ENCODE measurements at places on chromosomes 13 and 19.

DNA sequence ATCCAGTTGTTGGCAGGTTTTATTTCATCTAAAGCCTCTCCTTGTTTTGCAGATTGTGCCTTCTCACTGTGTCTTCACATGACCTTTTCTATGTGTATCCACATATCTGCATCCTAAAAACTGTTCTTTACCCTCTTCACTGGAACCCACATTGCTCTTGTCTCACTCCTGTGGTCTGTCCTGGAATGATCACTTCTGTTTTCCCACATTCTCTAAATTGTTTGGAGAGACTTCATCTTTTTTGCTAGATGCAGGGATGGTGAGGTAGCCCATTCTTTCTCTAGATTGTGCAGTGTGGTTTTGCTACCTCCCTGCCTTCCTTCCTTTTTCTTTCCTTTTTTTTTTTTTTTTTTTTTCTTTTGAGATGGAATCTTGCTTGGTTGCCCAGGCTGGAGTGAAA is 608.6 kb upstream of the MIR17HG start:
- DNase-seq = no peak

DNA sequence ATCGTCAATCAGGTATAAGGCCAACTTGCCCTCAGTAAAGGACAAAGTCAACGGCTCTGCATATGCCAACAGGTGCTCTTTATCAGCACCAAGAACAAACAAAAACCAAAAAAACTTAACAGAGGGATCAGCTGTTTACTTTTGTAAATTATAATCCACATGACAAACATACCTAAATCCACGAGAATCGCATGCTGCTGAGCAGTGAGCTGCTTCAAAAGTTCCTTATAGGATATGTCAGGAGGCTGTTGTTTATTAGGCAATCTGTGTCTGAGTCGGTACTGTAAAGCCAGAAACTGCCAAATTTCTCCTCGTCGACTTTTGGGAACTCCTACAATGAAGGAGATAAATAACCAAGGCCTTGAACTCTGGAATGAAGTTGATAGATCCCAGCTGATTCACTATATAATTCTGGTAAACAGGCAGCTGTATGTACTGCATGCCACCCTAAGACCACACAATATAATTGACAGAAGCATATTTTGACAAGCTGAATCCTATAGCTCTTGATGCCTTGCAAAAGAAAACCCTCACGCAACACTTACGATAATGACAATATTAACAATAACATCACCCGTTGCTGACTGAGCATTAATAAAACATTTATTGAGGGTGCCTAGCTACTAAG is 179.8 kb downstream of the TBC1D4 start:
- DNase-seq = no peak

- DNase-seq = peak; percentile 36
These were observed 1.7 kb upstream of the PTGER1 start for GRCh38 chr19:14476673-14477401.

DNA sequence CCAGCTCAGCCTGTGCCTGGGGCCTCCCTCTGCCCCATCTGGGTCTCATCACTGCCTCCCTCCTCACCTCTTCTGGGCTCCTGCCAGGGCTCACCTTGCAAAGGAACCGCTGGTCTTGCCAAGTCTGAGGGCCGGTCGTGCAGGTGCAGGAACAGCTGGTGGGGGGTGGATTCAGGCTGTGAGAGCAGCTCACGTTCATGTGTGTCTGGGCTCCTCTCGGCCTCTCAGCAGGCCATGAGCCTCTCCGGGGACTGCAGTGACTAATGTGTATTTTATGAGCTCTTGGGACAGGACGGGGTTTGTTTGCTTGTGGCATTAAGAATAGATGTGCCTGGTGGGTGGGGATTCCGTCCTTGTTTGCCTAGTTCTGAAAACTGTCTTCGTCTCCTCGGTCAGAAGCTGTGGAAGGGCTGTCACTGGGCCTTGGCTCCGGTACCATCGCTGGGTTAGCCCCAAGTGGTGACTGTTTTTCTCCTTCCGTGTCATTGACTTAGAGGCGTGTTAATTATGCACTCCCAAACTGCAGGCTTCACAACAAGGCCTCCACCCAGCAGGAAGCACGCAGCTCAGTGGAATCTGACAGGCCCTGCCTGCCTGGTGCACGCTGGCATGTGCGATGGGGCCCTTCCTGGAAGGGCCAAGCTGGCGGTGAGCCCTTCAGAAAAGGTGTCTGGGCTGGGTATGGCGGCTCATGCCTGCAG is 77.6 kb downstream of the KDM4B start:
- DNase-seq = peak; percentile 99

DNA sequence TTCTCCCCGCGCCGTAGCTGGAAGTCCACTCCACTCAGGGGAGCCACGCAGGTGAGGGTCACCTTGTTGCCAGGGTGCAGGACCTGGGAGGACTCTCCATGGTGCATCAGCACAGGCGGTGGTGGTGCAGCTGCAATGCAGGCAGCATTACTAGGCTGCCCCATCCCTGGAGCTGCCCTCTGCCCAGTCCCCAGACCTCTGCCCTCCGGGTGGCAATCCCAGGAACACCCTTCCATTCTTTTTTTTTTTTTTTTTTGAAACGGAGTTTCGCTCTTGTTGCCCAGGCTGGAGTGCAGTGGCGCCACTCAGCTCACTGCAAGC is 1.8 kb downstream of the A1BG start:
- no peak for DNase-seq

DNA sequence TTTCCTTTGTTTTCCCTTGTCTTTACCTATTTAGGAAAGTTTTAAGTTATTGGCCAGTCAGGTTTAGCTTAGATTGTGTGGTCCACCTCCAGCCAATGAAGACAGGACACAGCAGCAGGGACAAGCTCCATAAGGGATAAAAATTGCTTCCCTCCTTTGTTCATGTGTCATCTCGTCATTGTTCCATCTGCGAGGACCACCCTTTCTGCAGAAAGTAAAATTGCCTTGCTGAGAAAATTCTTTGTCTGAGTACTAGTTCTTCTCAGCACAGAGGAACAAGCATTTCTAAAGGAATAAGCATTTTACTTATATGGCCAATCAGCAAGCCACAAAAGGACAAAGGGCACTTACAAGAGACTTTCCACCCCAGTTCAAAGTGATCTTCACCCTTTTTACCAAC is 11.4 kb downstream of the ZNF560 start:
- DNase-seq = no peak

DNA sequence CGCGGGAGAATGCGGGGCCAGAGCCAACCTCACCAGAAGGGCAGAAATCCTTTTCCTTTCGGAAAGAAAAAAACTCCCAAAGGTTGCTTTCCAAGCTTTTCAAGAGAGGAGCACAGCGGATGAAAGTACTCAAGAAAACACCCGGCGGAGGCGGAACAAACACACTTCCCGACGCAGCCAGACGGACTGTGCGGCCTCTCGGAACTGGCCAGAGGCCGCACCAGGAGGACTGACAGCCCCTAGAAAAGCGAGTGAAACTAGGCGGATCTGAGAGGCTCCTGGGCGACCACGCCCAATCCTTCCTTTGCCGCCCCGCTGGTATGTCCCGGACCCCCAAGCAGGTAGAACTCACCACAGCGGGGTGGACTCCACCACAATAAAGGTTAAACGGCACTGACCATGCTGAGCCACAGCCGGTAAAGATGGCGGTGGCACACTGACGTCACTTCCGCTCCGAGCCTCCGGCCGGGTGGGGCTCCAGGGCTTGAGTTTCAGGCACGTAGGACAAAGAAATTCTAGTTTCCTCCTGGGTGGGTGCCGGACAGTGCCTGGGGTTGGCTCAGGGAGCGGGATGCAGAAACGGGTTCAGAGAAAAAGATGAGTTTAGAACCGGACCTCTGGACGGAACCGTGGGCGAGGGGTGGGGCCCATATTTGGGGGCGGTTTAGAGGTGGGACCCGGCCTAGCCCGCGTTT is at the start of gene ZNF562:
ZNF562 (minus strand) TSS at position 438 of the 695 bp plus-strand sequence. CDS start 14,356 bp downstream, outside the sequence.
- DNase-seq = peak; percentile 81

GRCh38 chr13:39226359-39226758 is 188.1 kb downstream of the NHLRC3 start:
- no peak for DNase-seq

- no peak for DNase-seq
These were observed 188.1 kb downstream of the RFC3 start for GRCh38 chr13:34006011-34006410.

GRCh38 chr19:57560049-57560491 is 407 bp upstream of the ZNF550 start:
- no peak for DNase-seq

- DNase-seq = no peak
These were observed 24.6 kb upstream of the ATP8A2 start for GRCh38 chr13:25347151-25347550.

- no peak for DNase-seq
These were observed 11.3 kb downstream of the ZNF776 start for GRCh38 chr19:57757941-57758340.

GRCh38 chr19:34692549-34692948 is 15.1 kb downstream of the ZNF302 start:
- no peak for DNase-seq

GRCh38 chr19:47623151-47623920 is 14.4 kb downstream of the BICRA start:
- no peak for DNase-seq

DNA sequence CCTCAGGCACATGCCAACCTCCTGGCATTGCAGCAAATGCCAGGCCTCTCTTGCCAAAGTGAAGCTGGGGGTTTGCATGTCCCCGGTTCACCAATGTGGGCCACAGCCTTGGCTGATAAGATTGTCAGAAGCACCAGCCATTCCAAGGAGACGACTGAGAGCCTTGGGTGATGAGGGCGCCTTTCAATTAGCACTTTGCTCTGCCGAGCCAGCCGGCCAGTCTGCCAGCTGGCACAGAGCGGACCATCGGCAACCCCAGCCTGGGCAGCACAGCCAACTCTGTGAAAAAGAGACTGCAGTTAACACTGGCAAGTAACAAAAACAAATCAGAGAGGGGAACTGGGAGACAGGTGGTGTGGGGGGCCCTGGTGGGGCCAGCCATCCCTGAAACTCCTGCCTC is 67.3 kb downstream of the EFNB2 start:
- no peak for DNase-seq

GRCh38 chr13:71278512-71278911 is 588.5 kb downstream of the DACH1 start:
- no peak for DNase-seq

GRCh38 chr13:66528944-66529576 is 701.1 kb downstream of the PCDH9 start:
- no peak for DNase-seq

DNA sequence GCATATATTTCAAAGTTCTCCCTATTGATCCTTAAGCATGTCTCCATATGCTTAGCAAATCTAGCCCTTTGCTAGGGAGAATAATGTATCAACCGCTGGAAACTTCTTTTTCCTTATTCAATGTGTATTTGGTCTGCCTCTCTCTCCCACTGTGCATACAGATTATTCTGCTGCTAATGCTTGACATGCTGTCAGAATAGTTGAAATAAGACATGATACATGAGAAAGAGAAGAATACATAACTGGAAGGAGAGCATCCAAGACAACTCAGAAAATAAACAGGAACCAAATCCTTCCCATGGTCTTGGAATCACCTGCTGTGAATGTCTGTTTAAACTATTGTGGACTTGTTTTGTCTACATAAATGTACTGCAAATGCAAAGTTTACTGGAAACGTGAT is 1103.0 kb downstream of the EFNB2 start:
- DNase-seq = no peak

DNA sequence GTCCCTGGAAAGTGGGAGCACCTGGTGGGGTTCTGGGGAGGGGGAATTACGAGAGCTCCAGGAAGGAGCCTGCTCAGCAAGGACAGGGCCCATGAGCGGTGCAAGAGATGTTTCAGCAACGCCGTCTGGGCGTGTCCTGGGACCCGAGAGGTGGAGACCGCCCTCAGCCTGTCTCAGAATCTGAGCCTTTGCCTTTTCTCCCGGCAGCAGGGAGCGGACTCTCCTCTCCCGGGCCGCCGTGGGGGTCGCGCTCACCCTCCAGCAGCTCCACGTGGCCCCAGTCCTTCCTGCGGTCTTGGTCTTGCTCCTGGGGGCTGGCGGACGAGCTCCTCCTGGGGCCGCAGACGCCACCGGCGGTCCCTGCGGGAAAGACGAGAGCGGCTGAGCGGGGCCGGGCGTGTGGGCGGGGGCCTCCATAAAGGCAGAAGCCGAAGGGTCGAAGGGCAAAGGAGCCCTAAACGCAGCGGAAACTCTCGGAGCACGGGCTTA is 714 bp downstream of the POLRMT start:
- DNase-seq = no peak

DNA sequence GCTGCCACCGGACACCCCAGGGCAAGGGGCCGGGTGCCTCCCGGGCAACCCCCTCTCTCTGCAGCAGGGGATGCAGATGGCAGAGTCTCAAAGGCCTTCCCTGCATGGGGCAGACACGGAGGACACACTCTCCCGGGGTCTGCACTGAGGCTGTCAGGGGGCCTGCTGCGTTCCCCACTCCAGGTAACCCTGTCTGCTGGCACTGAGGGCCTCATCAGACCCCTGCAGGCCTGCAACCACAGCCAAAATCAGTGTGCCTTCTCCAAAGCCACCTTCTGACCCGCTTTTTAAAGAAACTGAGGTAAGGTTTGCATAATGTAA is 93.9 kb downstream of the GNG7 start:
- no peak for DNase-seq

- DNase-seq = no peak
These were observed 19.4 kb downstream of the TSSK6 start for GRCh38 chr19:19495614-19496603.

GRCh38 chr19:6402837-6403608 is 10.1 kb upstream of the GTF2F1 start:
- DNase-seq = no peak
